Brain pericyte (primary cell): ENCODE measurements at places on chromosomes 2 and 18.

DNA sequence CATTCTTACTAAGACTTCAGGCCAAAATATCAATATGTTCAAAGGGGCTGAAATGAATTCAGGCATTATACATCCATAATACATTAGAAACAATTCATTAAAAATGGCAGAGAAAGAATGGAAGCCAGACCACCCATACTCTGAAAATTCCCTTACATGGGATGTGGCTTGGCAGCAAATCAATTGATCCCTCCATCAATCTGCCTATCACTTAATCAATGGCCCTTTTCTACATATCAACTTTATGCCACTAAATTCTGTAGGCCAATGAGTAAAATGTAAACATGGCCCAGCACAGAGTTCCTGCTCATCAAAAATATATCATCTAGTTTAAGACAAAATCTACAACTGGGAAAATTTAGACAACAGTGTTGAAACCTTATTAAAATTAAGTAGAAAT is 41.8 kb upstream of the SLC14A2 start:
- DNase-seq: no peak

DNA sequence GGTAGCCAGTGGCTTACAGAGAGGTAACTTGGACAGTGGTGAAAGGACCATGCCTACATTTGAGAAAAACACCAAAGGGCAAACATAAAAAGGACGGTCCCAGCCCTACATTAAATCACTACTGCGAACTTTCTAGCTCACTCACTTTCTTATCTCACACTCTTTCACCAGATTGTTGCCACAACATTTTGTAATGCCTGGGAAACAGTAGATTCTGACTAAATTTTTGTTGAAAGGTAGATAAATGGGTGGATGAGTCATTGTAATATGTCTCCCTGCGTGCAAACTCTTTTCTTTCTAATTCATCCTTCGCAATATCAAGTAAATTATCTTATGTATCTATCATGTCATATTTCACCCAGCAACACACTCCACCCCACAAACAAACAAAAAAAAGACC is 192.2 kb downstream of the IRS1 start:
- no peak for DNase-seq

GRCh38 chr18:79583426-79583825 is 96.2 kb upstream of the CTDP1 start:
- no peak for DNase-seq

DNA sequence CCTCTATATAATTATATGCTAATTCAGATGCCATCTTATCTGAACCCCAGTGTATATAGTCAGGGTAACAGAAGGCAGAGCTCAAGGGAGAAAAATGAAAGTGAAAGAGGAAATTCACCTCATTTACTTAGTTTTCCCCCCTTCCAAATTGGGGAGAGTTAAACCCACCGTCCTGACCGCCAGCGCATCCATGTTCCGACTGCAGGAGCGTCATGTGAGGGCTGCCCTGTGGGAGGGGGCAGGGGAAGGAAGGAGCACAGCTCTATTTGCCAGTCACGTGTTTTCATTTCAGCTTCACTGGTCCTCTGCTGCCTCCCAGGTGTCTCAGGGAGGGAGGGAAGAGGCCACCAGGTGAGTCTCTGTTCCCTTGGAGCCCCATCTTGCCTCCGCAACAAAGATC is 13.2 kb downstream of the CNNM4 start:
- no peak for DNase-seq
